ENCODE measurements at places on chromosomes 13 and 19. TPM values are rescaled to one million over a fixed set of nuclear protein-coding genes. Genes with fewer than 3 reads are reported as not detected.

DNA sequence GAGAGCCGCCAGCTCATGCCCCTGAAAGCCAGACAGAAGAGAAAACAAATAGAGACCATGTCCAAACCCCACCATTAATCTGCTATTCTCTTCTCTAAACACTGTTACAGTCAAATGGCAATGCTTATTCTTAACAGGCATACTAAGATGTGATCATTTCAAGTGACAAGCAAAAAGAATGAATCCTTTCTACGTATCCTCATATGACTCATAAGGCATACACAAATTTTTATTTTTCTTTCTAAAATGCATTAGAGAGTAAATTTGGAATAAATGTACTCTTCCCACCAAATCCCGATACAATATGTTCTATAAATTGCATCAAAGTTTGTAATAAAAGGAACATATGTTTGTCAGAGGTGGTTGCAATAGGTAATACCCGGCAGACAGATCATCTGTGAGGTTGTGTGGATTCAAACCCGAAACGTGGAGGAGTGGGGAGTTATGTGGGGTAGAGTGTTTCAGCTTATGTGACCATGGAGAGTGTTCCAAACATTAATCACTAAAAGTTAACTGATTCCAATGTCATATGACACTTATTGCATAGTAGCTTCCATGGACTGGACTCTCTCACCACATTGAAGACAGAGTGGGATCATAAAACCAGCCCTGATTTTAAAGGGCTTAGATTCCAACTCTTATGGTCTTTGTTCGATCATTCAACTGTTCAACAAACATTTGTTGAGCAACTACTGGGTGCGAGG is 213.1 kb downstream of the DCLK1 start:
- no peak for DNase-seq

DNA sequence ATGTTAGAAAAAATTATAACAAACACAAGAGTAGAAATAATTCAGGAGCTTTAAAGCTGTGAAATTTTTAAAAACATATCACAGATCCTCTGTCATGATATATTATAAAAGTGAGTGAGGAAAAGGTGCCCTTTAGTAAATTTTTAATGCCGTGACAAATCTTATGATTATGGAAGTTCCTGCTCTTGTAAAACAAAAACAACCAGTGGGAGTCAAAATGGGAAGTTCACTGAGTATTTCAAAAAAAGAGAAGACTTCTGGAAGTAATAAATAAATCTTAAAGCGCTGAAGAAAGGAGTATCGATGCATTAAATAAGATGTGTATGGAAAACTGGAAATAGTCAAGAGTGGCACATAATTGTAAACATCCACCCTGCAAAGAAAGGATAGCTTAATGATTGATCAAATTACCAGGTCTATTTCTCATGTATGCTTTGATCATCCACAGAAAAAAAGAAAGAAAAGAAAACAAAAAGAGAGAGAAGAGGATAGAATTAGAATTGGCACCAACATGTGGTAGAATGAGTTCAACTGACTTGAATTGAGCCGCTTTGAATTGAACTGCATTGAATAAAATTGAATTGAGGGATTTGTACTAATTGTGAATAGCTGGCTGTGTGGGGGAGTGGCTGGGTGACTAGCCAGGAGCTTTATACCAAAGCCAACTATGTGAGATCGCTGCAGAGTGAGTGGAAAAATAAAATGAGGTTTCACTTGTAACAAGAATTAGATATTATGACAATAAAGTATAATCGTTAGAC is 647.6 kb upstream of the SPRY2 start:
- DNase-seq, result peak; percentile 21

- no peak for DNase-seq
Observed at GRCh38 chr19:39369200-39369599, 21.7 kb downstream of the PAF1 start.

The DACH1 gene
- total RNA-seq, result 3.5 TPM

The CCL25 gene
- not detected for total RNA-seq
